A549 treated with GW870086 at 1 μM for 4 hours (cell line): ENCODE measurements at places on chromosomes 1 and 21. TPM values are rescaled to one million over a fixed set of nuclear protein-coding genes. Genes with fewer than 3 reads are reported as not detected.

RIPK4 gene
- 18.1 to 23.8 TPM (median 20.2 TPM) in 5 replicates for total RNA-seq

KRTAP11-1 gene
- total RNA-seq: not detected in 5 replicates

OVAAL gene
- total RNA-seq: 0.08 to 0.13 TPM (median 0.09 TPM) in 3 of 5 replicates, not detected in the others

KRTAP19-1 gene
- total RNA-seq: not detected in 5 replicates

DIRAS3 gene
- 1.0 to 1.5 TPM (median 1.1 TPM) in 5 replicates for total RNA-seq

RRP15 gene
- total RNA-seq: 22.3 to 29.2 TPM (median 25.4 TPM) in 5 replicates

GJA8 gene
- total RNA-seq: not detected in 5 replicates

CELA3A gene
- not detected in 5 replicates for total RNA-seq

OLFML3 gene
- 3.4 to 5.4 TPM (median 4.0 TPM) in 5 replicates for total RNA-seq

LRRC71 gene
- total RNA-seq: 0.11 to 0.22 TPM (median 0.19 TPM) in 3 of 5 replicates, not detected in the others

SPATA1 gene
- total RNA-seq: 0.40 to 1.3 TPM (median 0.41 TPM) in 3 of 5 replicates, not detected in the others

UBXN11 gene
- total RNA-seq: 12.5 to 15.2 TPM (median 14.8 TPM) in 5 replicates

P3R3URF gene
- total RNA-seq: not detected in 5 replicates

AVPR1B gene
- total RNA-seq: not detected in 5 replicates

TMIGD3 gene
- not detected in 5 replicates for total RNA-seq

SLC5A9 gene
- total RNA-seq: 0.21 TPM in 1 of 5 replicates, not detected in the others

TNFSF18 gene
- not detected in 5 replicates for total RNA-seq

DDR2 gene
- total RNA-seq: 0.38 to 0.59 TPM (median 0.46 TPM) in 5 replicates

CHIA gene
- total RNA-seq: not detected in 5 replicates

FCGR3A gene
- total RNA-seq: not detected in 5 replicates

FCGR2B gene
- total RNA-seq: not detected in 5 replicates

HES4 gene
- 29.4 to 60.9 TPM (median 54.8 TPM) in 5 replicates for total RNA-seq

PADI3 gene
- 0.96 to 1.3 TPM (median 1.2 TPM) in 5 replicates for total RNA-seq

SPRR5 gene
- total RNA-seq: not detected in 5 replicates

TACSTD2 gene
- total RNA-seq: not detected in 5 replicates

GJA4 gene
- total RNA-seq: not detected in 5 replicates

PPIAL4G gene
- not detected in 5 replicates for total RNA-seq

CLEC20A gene
- total RNA-seq: not detected in 5 replicates

GJB4 gene
- total RNA-seq: 0.11 to 0.22 TPM (median 0.17 TPM) in 4 of 5 replicates, not detected in the other

SLAMF9 gene
- total RNA-seq: 0.25 to 1.3 TPM (median 0.82 TPM) in 5 replicates

RIMS3 gene
- total RNA-seq: 1.0 to 1.7 TPM (median 1.2 TPM) in 5 replicates

VCAM1 gene
- not detected in 5 replicates for total RNA-seq

TLCD4 gene
- total RNA-seq: 6.5 to 11.0 TPM (median 10.6 TPM) in 5 replicates

MFAP2 gene
- 0.41 to 0.92 TPM (median 0.60 TPM) in 5 replicates for total RNA-seq

OR2T10 gene
- not detected in 5 replicates for total RNA-seq

LAD1 gene
- 0.61 to 1.1 TPM (median 0.80 TPM) in 5 replicates for total RNA-seq

CATSPERE gene
- total RNA-seq: 0.05 to 0.15 TPM (median 0.12 TPM) in 3 of 5 replicates, not detected in the others

PCP4L1 gene
- 0.10 to 0.11 TPM in 2 of 5 replicates, not detected in the others for total RNA-seq
